ENCODE measurements at places on chromosomes 12 and 14.

DNA sequence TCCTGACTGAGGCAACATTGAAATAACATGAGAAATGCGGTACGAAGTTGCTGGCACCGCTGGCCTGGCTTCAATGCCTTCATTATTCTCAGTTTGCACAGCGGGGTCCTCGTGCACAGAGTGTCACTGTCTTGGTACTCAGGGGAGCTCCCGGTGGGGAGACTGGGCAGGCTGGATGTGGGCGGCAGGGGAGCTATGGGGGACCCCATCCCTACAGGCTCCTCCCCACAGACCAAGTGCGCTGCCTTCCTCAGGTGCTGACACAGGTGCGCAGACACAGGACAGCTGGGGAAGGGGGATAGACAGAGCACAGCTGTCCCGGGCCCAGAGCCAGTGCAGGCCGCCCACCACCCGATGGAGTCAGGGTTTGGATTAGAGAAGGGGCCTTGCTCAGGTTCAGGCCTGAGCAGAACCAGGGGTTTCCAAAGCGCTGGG lies 270.1 kb downstream of the ADGRD1 start:
- DNase-seq = peak; percentile 47

- no peak for DNase-seq
Measured at GRCh38 chr14:103562179-103562428, 353 bp downstream of the BAG5 start.

GRCh38 chr12:13114251-13115052 lies 11.0 kb upstream of the GSG1 start:
- DNase-seq = no peak

DNA sequence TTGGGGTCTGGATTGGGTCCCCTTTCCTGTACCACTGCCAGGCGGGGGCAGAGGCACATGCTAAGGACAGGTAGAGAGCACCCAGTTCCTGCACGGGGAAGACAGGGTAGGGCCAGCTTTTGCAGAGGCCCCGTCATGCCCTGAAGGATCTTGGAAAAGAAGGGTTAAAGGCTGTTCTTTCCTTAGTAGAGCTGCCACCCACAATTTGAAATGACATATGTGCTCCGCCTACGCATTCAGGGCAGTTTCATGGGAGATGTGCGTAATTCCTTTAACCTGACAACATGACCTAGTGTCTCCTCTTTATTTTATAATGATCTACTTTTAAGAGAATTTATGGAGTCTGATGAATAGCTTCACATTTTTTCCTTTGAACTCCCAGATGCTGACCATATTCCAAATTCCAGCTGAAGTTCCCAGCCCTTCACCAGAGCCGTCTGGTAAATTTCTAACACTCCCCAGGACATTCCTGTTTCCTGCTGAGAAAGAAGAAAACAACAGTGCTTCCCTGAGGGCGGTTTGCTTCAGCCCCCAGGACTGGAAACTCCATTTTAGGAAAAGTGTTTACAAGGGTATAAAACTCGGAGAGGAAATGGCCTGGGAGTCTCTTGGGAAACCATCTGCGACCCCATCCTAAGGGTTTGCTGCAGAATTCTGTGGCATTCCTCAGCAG lies 58.9 kb upstream of the PLEKHG3 start:
- DNase-seq = no peak

GRCh38 chr12:38456537-38457120 lies 140.1 kb downstream of the ALG10B start:
- DNase-seq = no peak

GRCh38 chr14:24298892-24299254 lies 707 bp downstream of the DHRS1 start:
- no peak for DNase-seq

- no peak for DNase-seq
Measured at GRCh38 chr14:91482263-91483013, 27.7 kb downstream of the PPP4R3A start.

GRCh38 chr12:64911081-64911480 lies 86.6 kb downstream of the TBC1D30 start:
- no peak for DNase-seq

- no peak for DNase-seq
Measured at GRCh38 chr12:110590806-110591326, 7.7 kb upstream of the PPTC7 start.

DNA sequence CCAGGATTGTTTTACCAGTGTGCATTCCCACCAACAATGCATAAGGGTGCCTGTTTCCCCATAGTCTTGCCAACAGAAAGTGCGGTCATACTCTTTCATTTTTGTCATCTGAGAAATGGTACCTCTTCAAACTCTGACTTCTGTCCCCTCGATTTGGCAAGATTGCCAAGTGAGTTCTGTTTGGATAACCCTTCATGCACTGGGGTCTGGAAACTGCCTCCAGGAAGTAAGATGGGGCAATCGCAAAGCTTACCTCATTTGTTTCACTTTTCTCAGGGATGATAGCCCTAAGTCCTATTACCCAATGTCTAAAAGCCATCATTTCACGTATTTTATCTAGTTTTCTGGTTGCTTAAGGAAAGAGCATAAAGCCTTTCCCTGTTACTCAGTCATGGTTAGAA lies 28.6 kb upstream of the NR1H4 start:
- DNase-seq = no peak

- DNase-seq = no peak
Measured at GRCh38 chr12:119829439-119829838, 47.7 kb downstream of the CIT start.

GRCh38 chr14:84112589-84112988 lies 1417.4 kb upstream of the FLRT2 start:
- DNase-seq = no peak
